ENCODE measurements at places on chromosomes 3 and 15.

GRCh38 chr3:177976866-177977265, 559.4 kb upstream of the KCNMB2 start:
- DNase-seq: no peak

DNA sequence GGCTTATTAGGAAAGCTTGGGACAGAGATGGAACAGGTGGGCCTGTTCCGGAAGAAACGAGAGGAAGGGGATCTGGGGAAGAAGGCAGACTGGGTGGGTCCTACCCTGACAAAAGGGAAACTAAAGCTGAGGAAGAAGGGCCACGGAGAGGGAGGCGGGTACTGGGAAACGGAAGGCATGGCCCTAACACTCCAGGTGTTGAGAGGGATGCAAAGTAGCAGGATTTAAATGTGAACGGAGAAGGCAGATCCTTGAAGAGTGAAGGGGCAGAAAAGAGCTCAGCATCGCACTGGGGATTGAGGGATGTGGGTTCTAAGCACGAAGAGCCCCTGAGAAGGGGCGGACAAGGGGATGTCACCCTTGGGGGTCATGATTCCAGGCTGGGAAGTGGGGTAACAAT, 735 bp downstream of the STIMATE start:
- no peak for DNase-seq

DNA sequence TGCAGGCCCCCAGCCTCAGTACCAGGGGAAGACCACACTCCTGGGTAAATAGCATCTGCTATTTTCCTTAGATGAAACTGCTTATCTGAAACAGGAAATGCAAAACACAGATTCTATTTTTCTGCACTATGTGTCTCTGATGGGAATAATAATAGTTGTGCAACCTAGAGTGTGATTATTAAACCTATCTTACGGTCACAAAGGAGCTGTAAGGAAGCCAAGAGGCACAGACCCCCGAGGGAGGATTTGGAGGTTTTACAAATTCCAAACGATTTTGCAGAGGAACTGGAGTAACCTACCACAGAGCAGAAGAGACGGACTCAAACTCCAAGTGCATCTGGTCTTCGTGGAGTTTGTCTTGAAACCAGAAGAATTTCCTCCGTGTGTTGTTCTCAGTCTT, 14.1 kb upstream of the APOD start:
- DNase-seq: no peak

- no peak for DNase-seq
Observed at GRCh38 chr3:176651622-176652021, 545.7 kb downstream of the TBL1XR1 start.

GRCh38 chr15:57160823-57161560, 215.3 kb upstream of the CGNL1 start:
- DNase-seq: no peak

DNA sequence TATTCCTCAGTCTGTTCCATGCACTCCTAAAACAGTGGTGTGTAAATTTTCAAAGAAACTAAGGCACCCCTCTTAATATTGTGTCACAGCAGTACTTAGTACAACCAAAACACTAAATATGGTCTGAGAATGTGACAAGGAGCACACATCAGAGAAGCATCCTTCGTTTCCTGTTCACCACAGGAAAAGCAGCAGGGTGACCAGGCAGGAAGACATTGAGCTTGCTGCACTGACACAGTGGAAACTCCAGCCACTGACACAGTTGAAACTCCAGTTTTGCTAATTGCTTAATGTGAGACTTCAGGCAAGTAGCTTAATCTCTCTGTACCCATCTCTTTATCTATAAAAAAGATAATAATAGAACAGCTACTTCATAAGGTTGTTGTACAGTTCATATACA, 353.0 kb upstream of the RORA start:
- DNase-seq: no peak

Measured in activated CD8-positive, alpha-beta memory T cell treated with anti-CD3 and anti-CD28 coated beads for 48 hours (primary cell).